ENCODE measurements at places on chromosomes 6 and 20.

GRCh38 chr20:56163806-56164205 is 84.7 kb upstream of the MC3R start:
- peak; percentile 58 for DNase-seq

DNA sequence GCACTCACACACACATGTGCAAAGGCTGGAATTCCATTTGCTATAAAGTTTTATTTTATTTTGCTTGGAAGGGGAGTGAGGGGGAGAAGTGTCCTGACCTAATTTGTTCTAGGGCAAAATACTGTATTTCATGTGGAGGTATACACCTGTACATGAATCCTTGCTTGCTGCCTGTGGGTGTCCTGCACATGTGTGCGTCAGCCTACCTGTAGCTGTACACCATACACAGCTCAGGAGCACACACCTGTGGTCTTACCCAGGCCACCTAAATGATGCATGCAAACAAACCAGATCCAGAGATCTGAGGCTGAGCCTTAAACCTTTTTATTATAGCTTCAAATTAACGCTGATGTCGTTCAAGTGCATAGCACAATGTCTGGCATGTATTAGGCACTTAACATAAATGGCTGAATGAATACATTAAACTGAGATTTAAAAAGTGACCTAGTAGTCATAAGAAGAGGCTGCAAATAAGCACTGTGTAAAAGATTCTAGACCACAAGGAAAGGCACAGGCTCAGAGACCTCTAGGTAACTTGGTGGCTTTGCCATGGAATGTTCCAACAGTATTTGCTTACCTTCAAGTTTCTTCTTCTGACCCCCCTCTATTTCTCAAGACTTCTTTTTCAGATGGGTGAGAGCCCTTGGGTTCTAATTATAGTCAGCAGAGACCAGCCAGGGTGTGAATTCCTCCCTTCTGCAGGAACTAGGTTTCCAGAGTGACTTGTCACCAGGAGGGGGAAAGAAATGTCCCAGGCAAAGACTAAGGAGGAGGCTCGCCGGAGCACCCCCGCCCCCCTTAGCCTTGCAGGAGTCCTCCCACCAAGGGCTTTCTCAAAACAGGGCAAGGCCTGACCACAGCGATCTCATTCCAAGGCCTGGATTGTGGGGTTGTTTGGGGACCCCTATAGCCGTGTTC is 13.4 kb downstream of the FOXC1 start:
- no peak for DNase-seq

- DNase-seq: no peak
These were observed 113.4 kb downstream of the B3GAT2 start for GRCh38 chr6:70843328-70843918.

DNA sequence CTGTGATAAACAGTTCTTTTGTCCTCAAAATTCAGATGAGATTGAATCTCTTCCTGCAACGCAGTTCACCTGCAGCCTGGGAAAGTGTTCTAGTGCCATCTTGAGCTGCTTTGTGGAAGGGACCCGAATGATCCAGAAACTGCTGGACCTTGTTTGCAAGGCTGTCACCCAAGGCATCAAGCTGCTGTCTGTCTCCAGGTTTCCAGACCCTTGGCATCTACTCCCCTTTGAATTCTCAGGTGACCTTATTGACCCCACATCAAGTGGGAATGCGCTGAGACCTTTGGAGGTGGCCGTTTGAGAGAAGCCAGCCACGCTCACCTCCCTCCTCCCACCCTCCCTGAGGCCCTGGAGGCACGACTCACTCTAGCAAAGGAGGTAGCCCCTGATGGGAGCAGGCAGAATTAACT is 112.5 kb downstream of the EDN3 start:
- peak; percentile 59 for DNase-seq

- no peak for DNase-seq
These were observed 36.0 kb downstream of the ANKS1A start for GRCh38 chr6:34924831-34925625.

GRCh38 chr6:37236921-37237320 is 20.7 kb upstream of the TBC1D22B start:
- no peak for DNase-seq

DNA sequence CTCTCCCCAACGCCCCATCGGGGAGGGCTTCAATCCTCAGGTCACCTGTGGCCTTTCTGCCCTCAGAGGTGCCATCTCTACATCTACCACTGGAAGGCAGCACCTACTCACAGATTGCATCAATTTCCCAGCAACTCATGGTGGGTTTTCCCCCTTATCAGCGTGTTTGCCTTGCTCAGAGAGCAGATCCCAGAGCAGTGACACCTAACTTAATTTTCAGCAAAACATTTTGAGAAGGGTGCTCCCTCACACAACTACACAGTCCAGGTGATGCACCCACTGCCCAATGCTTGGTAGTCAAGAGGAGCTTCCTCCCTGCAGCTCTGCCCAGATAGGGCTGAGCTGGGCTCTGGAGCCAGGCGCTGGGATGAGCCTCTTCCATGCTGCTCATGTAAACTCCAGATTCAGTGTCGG is 48.2 kb downstream of the PLG start:
- no peak for DNase-seq

GRCh38 chr6:73169633-73170032 is 55.7 kb downstream of the KHDC1L start:
- no peak for DNase-seq

DNA sequence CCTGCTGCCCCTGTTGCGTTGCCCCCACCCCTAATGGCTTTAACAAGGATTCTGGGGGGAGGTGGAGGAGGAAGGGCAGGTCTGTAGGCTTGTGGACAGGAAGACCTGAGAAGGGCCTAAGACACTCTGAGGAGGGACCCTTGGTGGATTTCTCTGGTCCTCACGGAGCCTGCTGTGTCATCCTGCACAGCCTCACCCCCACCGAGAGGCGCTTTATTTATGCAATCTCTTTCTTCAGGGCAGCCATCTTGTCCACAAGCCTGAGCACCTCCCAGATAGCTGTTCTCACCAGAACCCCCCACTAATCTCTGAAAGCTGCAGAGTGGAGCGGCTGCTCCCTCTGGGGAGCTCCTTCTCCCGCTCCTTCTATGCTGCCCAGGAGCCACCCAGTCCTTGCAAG is 59.3 kb upstream of the MLN start:
- no peak for DNase-seq

- peak; percentile 50 for DNase-seq
These were observed 62.4 kb downstream of the GCNT2 start for GRCh38 chr6:10583509-10583901.

DNA sequence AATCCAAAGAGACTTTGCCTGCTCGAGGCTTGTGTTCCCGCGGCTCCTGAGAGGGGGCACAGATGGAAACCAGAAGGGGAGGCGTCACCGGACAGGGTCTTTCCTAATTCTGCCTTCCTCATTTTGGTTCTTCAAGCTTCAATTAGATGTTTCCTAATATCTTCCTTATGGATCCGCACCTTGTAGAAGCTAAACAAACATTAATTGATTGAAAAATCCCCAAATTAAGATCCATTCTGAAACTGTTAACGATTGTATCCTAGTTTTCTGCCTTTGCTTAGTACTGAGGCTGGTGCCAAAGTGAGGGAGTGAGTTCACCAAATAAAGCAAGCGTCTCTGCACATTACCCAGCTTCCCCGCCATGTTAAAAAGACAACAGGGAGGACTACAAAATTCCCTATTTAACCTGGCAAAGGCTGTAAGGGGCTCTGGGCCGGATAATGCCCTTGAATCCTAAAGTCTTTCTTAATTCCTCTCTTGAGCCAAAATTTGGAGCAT is 123.2 kb downstream of the GPX5 start:
- DNase-seq: no peak

- no peak for DNase-seq
These were observed 94.0 kb downstream of the SGK1 start for GRCh38 chr6:134223796-134224420.

DNA sequence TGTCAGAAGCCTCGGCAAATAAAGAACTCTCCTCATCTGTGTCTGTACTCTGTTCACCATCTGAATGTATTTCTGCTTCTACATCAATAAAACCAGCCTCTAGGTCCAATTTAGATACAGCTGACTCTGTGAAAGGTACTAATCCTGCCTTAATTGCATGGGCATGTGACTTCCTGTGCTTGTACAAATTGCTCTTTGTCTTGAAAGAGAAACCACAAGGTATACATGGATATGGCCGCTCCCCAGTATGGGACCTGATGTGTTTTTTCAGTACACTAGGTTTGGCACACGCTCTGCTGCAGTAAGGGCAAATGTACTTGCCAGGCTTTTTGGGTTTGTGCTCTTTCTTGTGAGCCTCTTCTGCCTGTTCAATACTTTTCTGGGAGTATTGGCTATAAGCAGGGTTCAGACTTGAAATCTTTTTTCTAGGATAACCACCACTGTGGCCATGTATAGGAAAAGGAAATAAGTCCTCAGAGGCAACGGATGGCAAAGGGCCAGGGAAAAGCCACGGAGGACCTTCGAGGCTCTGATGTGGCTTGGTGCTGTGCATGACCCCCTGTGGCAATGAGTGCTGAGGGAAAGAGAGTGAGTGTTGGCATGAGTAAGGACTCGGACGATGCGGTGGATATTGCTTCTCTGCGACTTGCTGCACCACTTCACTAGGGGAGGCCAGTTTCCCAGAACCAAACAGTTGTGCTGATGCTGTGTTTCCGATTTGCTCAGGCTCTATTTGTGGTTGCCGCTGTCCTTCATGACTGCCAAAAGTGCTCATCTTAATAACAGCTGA is 170.9 kb downstream of the HIVEP2 start:
- DNase-seq: no peak

GRCh38 chr6:157203312-157203744 is 120.0 kb downstream of the TMEM242 start:
- DNase-seq: no peak

DNA sequence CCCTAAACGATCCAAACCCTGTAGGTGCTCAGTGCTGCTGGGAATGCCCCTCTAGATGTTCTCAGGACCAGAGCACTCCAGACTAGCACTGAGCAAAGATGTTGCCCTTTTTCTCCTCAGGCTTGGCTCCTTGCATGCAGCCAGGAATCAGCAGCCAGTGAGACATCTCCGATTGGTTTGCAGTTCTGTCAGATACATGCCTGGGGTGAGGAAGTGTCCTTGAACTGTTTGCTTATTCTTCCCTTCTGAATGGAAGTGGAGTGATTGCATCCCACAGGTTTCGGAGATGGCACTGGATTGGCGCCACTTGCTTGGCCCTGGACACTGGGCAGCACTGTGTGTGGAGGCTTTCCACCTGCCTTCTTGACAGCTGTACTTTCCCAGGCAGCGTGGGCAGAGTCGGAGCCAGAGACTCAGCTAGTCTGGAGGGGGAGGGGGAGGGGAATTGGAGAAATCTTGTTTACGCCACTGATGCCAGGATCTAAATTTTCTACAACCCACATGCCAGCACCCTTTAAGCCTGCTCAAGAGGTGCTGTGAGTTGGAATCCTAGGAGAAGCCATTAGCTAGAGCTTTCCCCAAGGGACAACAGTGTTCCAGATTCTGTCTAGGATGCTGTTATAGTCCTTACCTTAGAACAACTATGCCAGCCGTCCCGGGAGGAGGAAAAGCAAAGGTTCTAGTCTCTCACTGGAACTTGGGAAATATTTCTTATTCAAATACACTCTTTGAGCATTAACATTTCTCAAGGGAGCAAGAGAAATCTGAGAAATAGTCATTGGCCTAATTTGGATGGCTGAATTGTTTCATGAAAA is 49.2 kb upstream of the SASH1 start:
- DNase-seq: no peak

DNA sequence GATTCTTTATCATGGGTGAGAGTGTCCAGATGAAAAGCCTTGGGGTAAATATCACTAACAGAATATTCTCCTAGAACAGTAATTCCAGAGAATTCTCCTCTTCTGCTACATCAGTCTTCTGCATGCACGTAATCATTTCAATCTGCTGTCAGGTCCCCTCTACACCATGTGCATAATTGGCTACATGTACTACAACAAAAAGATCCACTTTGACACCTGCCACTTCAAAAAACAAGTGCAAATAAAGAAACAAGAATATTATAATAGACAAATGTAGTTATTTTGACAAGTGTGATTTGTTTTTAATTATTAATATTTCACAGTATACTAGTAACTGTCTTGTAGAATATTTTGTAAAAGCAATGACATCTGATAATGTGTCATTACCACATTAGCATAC is 154.2 kb downstream of the SAMD5 start:
- no peak for DNase-seq

DNA sequence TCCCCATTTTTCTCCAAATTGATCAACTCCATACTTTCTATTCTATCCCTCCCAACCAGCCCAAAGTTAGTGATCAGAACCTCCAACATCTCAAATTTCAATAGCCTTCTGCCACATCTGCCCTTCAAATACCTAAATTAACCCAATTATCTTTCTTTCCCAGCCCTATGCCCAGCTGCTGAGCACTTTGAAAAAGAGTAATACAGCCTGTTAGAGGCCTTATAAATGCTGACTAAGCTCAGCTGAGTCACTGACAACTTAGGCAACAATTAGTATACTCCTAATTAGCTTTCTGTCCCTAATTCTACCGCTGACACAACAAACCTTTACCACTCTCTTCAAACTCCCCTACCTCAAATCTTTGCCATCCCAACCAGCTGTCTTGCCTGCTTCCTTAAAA is 23.5 kb downstream of the RUNX2 start:
- no peak for DNase-seq

DNA sequence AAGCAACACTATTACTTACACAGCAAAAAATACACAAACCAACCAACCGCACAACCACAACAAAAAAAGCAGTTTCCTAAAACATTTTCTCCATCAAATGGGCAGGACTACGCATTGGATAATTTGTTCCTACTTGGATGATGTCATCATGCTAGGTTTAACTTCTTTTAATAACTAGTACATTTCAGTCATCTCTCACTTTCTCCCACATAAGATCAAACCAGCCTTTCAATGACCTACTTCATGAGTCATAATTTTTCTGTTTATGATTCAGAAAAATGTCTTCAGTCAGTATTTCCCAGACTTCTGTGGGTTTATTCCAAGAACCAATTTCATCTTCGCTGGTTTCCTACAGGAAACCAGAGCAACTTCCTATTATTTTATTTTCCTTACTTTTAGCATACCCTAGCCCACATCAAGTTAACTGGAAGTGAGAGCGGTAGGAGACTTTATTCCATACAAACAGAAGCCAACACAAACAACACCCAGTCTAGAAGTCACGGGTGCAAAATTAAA is 134.2 kb downstream of the GMDS start:
- DNase-seq: no peak

GRCh38 chr20:19973961-19974629 is 43.1 kb upstream of the NAA20 start:
- no peak for DNase-seq

DNA sequence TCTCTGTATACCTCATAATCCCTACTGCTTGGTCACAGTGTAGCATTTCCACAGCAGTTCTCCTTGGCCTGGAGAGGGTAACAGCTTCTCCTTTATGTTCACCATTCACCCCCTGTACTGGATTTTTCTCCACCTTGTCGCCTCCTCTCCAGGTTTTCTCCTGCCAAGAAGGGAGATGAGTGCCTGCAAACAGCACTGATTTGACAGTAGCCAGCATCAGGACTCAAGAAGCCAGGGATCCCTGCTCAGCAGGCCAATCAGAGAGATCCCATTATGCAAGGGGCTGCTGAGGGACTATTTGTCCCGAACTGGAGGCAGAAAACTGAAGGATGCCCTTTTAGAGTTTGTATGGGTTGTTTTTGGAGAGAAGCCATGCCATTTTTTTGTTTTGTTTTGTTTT is 68.6 kb upstream of the RIPOR2 start:
- DNase-seq: no peak

- DNase-seq: no peak
These were observed 1.6 kb upstream of the TGIF2 start for GRCh38 chr20:36571564-36572504.
